ENCODE measurements at places on chromosomes 13 and 19. TPM values are rescaled to one million over a fixed set of nuclear protein-coding genes. Genes with fewer than 3 reads are reported as not detected.

Gene NAXD
- 35.0 TPM for total RNA-seq

Gene UGGT2
- 32.9 TPM for total RNA-seq

- peak overlapping the region; percentile 79 for H3K4me3 ChIP-seq
- H3K36me3 ChIP-seq = peaks cover 17% of the 10 kb centered on the region
- no peak overlapping the region for H3K27ac ChIP-seq
- peaks cover 2% of the 10 kb centered on the region for H3K27me3 ChIP-seq
Observed at GRCh38 chr19:15108845-15109767, 1.9 kb downstream of the SYDE1 start.

GRCh38 chr19:46241626-46242025, 12.1 kb downstream of the IGFL1 start:
- peaks cover 7% of the 10 kb centered on the region for H3K4me1 ChIP-seq
- no peak for DNase-seq
- H3K4me3 ChIP-seq = no peak overlapping the region
- no peaks in the 10 kb centered on the region for H3K36me3 ChIP-seq

GRCh38 chr13:105442949-105443699, 1092.3 kb downstream of the EFNB2 start:
- H3K4me1 ChIP-seq = no peaks in the 10 kb centered on the region
- H3K4me3 ChIP-seq = no peak overlapping the region
- H3K27ac ChIP-seq = no peak overlapping the region
- no peaks in the 10 kb centered on the region for H3K36me3 ChIP-seq

- H3K4me1 ChIP-seq = peaks cover 27% of the 10 kb centered on the region
- peak; percentile 100 for DNase-seq
- H3K36me3 ChIP-seq = peaks cover 2% of the 10 kb centered on the region
- H3K27me3 ChIP-seq = no peaks in the 10 kb centered on the region
- H3K4me3 ChIP-seq = peak within 1 kb of the TSS; percentile 98
- H3K27ac ChIP-seq = peak within 1 kb of the TSS; percentile 99
Observed at GRCh38 chr13:48094781-48095502, at the start of gene MED4. Gene MED4 (minus strand): TSS chr13:48095104. CDS start chr13:48095078, 26 bp downstream.

- H3K4me1 ChIP-seq = peaks cover 5% of the 10 kb centered on the region
- no peak overlapping the region for H3K27ac ChIP-seq
- no peak overlapping the region for H3K4me3 ChIP-seq
Observed at GRCh38 chr19:2081873-2082810, 14.0 kb downstream of the MOB3A start.

GRCh38 chr13:80712026-80712425, 371.1 kb upstream of the SPRY2 start:
- no peaks in the 10 kb centered on the region for H3K27me3 ChIP-seq
- peaks cover 14% of the 10 kb centered on the region for H3K4me1 ChIP-seq
- no peak overlapping the region for H3K4me3 ChIP-seq
- no peak for DNase-seq
- no peak overlapping the region for H3K27ac ChIP-seq
- H3K36me3 ChIP-seq = peaks cover 11% of the 10 kb centered on the region

Measured in neural crest cell (in vitro differentiated cells).